ENCODE measurements at places on chromosomes 12 and 14.

DNA sequence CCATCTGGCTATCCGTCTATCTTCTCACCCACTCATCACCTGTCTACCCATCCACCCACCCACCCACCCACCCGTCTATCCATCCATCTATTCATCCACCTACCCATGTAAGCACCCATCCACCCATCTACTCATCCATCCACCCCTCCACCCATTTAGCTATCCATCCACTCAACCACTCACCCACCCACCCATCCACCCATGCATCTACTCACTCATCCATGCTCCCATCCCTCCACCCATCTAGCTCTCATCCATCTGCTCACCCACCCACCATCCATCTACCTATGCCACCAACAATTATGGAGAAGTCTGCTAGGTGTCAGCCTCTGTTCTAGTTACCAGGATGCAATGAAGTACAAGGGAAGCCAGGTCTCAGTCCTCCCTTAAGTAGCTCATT lies 11.1 kb downstream of the TNFAIP2 start:
- DNase-seq, result no peak

DNA sequence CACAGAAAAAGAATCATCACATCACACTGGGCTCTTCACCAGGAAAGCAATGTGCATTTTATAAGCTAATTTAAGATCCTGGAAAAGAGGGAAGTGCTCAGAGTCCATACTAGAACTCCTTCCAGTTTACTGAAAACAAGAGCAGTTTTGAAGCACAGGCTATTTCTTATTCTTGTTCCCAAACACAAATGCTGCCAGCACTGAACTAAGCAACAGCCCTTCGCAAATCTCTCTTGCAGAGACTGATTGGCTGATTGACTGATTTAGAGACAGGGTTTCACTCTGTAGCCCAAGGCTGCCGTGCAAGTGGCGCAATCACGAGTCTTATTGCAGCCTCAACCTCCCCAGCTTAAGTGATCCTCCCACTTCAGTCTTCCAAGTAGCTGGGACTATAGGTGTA lies 44.8 kb downstream of the BCL2L14 start:
- no peak for DNase-seq

DNA sequence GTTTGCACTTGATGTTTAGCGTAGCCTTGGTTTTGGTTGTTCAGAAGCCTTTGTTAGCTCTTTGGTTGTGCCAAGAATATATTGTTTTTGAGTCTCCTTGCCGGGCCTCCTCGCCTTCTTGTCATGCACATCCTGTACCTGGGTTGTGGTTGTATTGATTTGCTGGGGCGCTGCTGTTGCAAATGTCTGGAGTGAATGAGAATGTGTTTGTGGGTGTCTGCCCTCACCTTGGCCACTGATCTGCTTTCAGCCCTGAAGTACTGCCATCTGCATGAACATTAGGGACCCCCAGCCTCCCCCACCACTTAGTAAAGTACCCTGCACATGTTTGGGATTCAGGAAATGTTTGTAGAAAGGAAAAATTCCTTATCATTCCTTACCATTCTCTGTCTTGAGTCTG lies 16.5 kb downstream of the PRKCH start:
- no peak for DNase-seq

DNA sequence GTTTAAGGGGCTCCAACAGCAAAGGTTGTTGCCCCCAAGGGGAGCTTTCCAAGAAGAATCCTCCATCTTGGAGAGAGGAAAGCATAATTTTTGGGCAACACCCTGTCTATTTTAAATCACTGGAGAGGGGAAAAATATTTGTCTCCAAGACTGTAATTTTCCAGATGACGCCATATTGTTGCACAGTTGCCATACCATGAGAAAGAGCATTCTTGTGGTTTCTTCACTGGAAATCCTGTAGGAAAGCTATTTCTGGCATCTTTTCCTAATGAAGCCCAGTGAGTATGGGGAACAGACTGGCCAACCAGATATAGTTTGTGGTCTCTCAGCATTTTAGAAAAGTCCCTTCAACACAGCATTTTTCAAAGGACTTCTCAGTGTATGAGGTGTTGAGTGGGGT lies 88.1 kb upstream of the MANSC4 start:
- no peak for DNase-seq

- DNase-seq, result no peak
These were observed 84.1 kb upstream of the BCL11B start for GRCh38 chr14:99356031-99356608.

GRCh38 chr12:111221062-111222026 lies 147.6 kb downstream of the PHETA1 start:
- DNase-seq, result no peak

DNA sequence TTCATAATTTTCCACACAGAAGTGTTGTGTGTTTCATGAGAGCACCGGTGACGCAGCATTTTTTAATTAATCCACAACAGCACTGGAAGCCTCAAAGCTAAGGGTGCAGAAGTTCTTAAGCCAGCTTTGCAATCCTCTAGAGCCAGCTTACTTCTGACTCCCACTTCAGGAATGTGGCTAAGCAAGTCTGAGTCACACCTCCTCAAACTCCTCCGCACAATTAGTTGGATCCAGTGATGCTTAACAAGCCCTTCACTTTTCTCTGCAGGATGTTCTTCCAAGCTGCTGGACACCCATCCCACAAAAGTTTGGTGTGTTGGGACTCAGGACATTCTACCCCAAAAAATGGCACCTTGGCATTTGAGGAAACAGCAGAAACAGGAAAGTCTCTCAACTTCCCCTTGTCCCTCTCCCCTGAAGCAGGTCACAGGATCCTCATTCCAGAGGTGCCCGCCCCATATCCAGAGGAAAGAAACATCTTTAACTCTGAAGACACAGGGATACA lies 210.0 kb downstream of the PPM1H start:
- no peak for DNase-seq

GRCh38 chr14:94769391-94770250 lies at the start of gene GSC:
Gene GSC, minus strand, starts transcription at chr14:94770113. Its CDS starts 98 bp downstream, at chr14:94770015.
- no peak for DNase-seq

GRCh38 chr14:24403294-24403998 lies 4.6 kb downstream of the NYNRIN start:
- no peak for DNase-seq
